Neural crest cell (in vitro differentiated cells): ENCODE measurements at places on chromosomes 11 and 22. TPM values are rescaled to one million over a fixed set of nuclear protein-coding genes. Genes with fewer than 3 reads are reported as not detected.

DNA sequence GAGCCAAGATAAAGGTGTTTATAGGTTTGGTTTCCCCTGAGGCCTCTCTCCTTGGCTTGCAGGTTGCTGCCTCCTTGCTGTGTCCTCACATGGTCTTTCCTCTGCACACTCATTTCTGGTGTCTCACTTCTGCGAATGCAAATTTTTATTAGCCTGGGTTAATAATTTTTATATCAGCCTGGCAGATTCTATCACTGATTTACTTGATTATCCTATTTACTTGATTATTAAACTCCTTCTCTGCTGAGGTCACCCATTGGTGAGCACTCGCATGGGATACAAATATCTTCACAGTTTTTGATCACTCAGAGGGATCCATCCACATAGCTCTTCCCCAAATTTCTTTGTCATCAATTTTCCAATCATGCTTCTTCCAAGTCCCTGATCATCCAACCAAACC, 90.9 kb upstream of the IGLL5 start:
- no peaks in the 10 kb centered on the region for H3K4me1 ChIP-seq
- H3K36me3 ChIP-seq, result no peaks in the 10 kb centered on the region
- peaks cover 77% of the 10 kb centered on the region for H3K27me3 ChIP-seq
- H3K27ac ChIP-seq, result no peak overlapping the region
- DNase-seq, result no peak

- peak; percentile 80 for DNase-seq
- peaks cover 3% of the 10 kb centered on the region for H3K36me3 ChIP-seq
- H3K4me3 ChIP-seq, result peak overlapping the region; percentile 79
- no peak overlapping the region for H3K27ac ChIP-seq
- H3K4me1 ChIP-seq, result peaks cover 6% of the 10 kb centered on the region
- H3K27me3 ChIP-seq, result peaks cover 3% of the 10 kb centered on the region
These were observed 17.5 kb downstream of the RELT start for GRCh38 chr11:73393479-73394415.

DNA sequence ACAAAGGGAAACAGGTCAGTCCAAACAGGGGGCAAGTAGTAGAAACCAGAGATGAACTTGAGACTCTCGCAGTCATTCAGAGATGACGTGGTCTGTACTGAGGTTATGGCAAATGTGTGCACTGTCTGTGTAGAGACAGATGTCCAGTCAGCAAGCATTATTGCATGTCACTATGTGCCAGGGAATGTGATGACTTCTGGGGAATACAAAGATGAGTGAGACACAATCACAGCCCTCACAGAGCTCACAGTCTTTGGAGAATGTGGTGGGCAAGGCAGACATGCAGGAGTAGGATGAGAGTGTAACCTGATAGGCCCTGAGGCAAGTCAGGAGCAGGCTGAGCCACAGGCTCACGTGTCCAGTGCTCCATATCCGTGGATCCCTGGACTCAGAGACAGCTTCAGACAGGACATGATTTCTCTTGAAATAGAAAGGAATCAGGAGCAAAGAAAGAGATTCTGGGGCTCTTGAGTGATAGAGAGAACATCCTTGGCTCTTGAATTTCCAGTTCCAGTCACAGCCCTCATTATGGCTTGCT, 550.7 kb downstream of the ETS1 start:
- no peak overlapping the region for H3K27ac ChIP-seq
- peaks cover under 1% of the 10 kb centered on the region for H3K4me1 ChIP-seq
- DNase-seq, result no peak
- no peaks in the 10 kb centered on the region for H3K36me3 ChIP-seq

- no peak overlapping the region for H3K27ac ChIP-seq
- no peak for DNase-seq
- no peaks in the 10 kb centered on the region for H3K27me3 ChIP-seq
- H3K4me1 ChIP-seq, result no peaks in the 10 kb centered on the region
- H3K4me3 ChIP-seq, result no peak overlapping the region
- H3K36me3 ChIP-seq, result no peaks in the 10 kb centered on the region
These were observed 775.0 kb upstream of the API5 start for GRCh38 chr11:42536611-42537360.

The SLC22A8 gene
- not detected in 2 replicates for total RNA-seq

The OR52N4 gene
- not detected in 2 replicates for total RNA-seq

The PRDM11 gene
- 13.1 and 15.2 TPM in 2 replicates for total RNA-seq
